ENCODE measurements at places on chromosomes 6 and 20. TPM values are rescaled to one million over a fixed set of nuclear protein-coding genes. Genes with fewer than 3 reads are reported as not detected.

The C6orf141 gene
- total RNA-seq = not detected

The MOCS3 gene
- total RNA-seq = 6.2 TPM

The VSX1 gene
- total RNA-seq = not detected

The TSHZ2 gene
- 0.20 TPM for total RNA-seq

The HLA-DQB2 gene
- total RNA-seq = not detected

The BPI gene
- not detected for total RNA-seq

The OARD1 gene
- total RNA-seq = 47.1 TPM

The IPCEF1 gene
- total RNA-seq = 0.02 TPM

The CGA gene
- total RNA-seq = not detected

The LST1 gene
- 1.7 TPM for total RNA-seq

The GMPR gene
- 64.1 TPM for total RNA-seq

- DNase-seq = no peak
Observed at GRCh38 chr20:20037960-20038359, 14.3 kb downstream of the CRNKL1 start.

- no peak for DNase-seq
Observed at GRCh38 chr20:53033176-53033575, 61.0 kb downstream of the TSHZ2 start.

DNA sequence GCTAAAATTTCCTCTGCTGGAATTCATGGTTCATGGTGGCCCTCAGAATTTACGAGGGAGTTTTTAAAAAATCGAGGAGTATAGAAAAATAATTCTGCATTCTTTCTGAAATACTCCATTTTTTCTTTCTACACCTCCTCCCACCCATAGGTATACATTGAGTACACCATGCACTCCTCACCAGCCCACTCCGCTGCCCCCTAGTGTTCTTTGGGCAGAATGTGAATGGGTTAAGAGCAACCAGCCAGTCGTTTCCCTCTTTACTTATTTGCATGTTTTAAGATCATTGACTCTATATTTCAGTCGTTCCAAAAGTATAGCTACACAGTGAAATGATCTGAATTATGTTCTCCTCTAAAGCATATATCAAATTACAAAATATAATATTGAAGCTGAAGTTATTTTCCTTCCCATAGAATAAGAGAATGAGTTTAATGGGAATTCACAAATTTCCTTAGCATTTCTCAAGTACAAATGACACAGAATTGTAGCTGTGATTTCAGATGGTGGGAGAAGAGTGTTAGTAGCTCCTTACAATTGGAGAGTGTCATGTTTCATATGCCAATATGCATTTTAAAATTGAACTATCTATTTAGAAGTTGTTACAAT, 977.7 kb upstream of the SLC35B3 start:
- DNase-seq = peak; percentile 17

- no peak for DNase-seq
Observed at GRCh38 chr20:24808616-24809015, 140.5 kb upstream of the CST7 start.

DNA sequence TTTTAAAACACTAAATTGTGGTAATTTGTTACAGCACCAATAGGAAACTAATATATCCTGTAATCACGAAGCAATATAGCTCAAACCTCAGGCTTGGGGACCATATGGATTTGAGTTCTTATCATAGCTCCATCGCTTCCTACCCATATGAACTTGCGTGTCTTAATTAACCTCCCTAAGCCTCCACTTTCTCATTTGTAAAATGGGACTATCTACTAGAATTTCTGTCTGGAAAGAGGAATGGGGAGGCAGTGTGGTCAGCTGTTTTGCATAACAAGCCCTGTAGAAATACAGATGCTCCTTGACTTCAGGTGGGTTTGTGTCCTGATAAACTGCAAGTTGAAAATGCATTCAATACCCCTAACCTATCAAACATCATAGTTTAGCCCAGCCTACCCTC, 17.1 kb downstream of the HLA-DOB start:
- DNase-seq = no peak

DNA sequence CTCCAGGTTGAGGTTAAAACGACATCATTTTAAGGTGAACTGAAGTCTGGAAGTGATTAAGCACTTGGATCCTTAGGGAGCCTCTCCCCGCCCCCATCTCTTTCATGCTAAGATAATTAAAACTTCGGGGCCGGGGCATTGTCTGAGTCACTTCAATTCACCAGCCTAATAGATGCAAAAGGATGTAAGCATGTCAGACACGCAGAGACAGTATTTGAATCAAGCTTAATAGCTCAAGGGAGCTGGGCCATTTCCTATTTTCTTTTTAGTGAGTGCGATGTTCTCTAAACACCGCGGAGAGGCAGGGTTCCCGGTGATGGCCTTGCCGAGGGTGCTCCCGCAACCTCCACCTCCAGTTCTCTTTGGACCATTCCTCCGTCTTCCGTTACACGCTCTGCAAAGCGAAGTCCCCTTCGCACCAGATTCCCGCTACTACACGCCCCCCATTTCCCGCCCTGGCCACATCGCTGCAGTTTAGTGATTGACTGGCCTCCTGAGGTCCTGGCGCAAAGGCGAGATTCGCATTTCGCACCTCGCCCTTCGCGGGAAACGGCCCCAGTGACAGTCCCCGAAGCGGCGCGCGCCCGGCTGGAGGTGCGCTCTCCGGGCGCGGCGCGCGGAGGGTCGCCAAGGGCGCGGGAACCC, 516 bp upstream of the IRF4 start:
- DNase-seq = no peak

DNA sequence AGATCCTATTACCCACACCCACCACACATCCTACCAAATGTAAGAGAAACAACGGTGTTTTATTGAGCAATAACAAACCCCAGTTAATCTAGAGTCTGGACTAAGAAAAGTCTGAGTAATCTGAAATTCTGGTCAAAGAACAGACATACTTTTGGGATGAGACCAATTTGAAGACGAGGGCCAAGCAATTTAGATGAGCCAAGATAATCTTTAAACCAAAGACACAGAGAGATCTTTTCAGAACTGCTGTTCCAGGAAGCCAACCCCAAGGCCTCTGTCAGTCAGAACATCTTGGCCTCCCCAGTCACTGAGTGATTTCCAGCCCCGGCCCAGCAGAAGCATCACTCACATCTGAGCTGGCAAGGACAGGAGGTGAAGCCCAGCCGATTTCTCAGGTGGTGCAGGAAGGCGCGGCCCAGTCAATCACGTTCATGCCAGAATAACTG, 118.5 kb upstream of the SYNDIG1 start:
- DNase-seq = no peak

DNA sequence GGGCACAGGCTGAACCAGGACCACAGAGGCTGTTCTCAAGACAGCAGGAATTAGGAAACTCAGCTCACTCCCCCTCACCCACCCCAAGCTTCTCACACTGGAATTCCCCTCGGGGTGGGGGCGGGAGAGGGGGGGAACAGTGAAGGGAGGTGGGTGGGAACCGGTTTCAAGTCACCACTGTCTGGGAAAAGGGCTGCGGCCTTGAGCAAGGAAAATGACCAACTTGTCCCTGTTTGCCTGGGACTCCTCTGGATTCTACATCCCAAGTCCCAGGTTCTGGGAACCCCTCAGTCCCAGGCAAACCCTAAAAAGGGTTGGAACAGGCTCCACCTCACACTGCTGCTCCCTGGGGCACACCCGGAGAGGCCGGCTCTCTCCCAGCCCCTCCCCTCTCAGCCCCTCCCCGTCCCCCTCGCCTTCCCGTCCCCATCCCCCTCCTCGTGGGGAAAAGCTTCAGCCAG, 230.7 kb downstream of the TFAP2C start:
- DNase-seq = no peak

DNA sequence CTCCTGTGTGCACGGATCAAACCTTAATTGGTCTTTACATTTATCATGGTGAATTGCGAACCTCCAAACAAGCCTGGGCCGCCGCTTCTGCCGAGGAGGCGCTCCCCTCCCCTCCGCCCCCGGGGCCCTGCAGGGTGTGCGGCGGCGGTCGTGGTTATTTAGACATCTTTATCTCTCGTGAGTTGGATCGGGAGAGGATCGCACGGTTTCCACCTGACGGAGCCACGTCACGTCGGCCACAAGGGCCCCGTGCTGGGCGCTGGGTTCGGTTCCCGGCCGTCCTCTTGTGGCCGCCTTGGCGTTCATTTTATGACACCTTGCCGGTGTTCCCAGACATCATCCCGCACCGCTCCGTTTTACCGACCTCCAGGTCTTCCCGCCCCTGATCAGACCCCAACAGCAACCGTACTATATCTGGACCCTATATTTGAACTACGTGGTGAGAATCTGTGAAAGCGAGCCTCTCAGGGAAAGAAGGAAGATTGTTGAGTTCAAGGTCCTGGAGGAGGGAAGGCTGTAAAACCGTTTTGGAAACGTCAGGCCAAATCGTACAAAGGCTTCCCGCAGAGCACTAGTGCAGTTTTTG, 1.3 kb upstream of the CNR1 start:
- DNase-seq = no peak

DNA sequence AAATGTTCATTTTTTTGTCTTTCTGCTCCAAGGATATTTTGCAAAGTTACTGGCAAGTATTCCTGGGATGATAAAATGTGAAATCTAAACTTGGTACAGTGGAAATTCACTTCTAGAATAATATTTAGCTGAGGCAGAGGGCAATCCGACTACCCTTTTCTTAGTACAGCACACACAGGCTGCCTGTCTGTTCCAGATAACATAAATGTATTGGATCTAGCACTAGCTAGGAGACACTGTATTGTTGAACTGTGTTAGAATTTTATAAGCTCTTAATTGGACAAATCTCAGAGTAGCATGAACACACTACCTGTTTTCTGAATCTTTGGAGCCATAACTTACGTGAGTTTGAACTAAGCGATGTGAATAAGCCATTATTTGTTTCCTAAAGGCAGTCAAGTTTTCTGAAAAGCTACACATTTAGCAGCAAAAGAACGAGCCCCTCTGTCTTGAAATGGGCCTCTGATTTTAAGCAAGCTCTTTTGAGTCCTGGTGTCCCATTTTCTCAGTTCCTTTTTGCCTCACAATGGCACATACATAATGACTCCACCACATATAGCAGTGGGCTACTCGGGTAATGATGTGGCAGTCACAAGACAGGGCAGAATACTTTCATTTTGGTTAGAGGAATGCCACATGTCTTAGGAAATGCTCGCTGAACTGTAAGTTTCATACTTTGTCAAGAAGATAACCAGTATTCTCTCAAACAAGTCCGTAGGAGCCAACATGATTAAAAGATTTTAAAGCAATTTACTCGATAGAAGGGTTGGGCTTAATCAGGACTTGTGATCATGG, 116.5 kb upstream of the ESR1 start:
- no peak for DNase-seq

- no peak for DNase-seq
Observed at GRCh38 chr6:121403964-121404363, 31.5 kb upstream of the GJA1 start.

Measured in K562 (cell line).